ENCODE measurements at places on chromosomes 11 and 22.

DNA sequence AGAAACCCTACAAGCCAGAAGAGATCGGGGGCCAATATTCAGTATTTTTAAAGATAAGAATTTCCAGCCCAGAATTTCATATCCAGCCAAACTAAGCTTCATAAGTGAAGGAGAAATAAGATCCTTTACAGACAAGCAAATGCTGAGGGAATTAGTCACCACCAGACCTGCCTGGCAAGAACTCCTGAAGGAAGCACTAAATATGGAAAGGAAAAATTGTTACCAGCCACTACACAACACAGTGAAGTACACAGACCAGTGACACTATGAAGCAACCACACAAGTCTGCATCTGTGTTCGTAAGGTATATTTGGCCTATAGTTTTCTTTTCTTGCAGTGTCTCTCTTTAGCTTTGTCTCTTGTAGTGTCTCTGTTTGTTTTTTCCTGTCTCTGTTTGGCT, 29.0 kb downstream of the TMEM225 start:
- DNase-seq, result no peak

- no peak for DNase-seq
These were observed 84.4 kb downstream of the MPPED2 start for GRCh38 chr11:30501744-30502143.

- DNase-seq, result no peak
These were observed 140.0 kb upstream of the POU2AF2 start for GRCh38 chr11:111105566-111105965.

DNA sequence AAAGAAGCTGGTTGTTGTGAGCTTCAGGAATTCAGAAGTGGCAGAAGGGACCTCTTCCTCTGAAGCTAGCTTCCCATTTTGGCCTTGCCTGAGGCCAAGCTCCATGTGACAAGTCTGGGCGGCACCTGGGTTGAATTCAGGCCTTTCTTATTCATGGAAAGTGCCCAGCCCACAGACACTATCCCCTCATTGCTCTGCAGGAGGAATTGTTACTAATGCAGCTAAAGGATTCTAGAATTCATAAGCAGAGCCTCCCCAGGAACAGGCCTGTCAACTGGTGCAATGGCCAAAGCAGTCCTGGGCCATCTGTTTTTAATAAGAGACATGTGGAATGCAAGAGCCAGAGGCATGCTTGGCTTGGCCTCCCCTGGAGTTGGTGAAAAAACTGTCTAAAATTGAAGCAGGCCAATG, 71.4 kb downstream of the SLC1A2 start:
- no peak for DNase-seq

- no peak for DNase-seq
These were observed 171.1 kb downstream of the GRIA4 start for GRCh38 chr11:105780781-105781525.

DNA sequence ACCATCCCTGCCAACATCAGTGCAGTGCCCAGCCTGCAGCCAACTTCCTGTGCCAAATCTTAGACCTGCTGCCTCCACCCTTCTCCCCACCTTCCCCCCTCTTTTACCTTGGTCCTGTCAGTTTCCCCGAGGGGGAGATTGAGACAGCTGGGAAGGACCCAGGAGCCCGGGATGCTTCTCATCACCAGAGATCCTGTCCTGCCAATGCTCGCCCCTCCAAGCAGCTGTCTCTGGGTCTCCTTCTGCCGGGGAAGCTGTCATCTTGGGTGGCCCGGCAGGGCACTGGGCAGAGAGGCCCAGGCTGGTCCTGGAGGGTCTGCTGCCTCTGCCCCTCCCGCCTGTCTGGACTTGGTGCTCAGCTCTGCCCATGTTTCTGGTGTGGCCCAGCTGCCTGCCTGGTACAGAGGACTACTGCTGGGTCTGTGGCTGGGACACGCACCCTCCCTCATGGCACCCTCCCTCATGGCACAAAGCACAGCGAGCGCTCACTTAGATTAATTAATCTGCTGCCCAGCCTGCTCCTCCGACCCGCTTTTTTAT, 60.4 kb upstream of the THY1 start:
- no peak for DNase-seq

DNA sequence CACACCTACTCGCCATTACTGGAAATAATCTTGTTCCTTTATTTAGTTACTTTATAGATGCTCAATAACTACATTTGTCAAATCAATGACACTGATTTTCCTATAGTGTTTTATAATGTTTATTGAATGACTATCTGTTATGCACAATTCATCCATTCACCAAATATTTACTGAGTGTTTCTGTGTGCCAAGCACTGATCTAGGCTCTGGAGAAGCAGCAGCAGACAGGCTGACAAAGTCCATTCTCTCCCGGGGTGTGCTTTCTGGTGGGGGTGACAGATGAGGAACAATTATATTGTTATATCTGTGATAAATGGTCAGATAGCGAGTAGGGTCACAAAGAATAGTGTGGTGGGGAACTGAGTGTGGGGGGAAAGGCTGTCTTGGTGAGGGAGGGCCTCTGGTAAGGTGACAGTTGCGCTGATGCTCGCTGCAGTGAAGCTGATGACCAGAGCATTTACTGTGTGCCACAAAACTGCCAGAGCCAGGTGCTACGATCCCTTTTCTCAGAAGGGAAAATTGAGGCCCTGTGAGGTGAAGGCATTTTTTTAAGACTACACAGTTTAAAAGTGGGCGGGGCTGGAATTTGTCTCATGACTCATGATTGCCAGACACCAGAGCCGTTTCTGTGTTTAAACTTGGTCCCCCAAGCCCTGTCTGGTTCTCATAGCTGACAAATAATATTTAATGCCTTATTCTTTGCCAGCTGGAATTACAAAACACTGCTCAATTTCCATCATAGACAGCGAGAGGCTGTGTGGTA, 10.2 kb downstream of the PACS1 start:
- peak; percentile 67 for DNase-seq

DNA sequence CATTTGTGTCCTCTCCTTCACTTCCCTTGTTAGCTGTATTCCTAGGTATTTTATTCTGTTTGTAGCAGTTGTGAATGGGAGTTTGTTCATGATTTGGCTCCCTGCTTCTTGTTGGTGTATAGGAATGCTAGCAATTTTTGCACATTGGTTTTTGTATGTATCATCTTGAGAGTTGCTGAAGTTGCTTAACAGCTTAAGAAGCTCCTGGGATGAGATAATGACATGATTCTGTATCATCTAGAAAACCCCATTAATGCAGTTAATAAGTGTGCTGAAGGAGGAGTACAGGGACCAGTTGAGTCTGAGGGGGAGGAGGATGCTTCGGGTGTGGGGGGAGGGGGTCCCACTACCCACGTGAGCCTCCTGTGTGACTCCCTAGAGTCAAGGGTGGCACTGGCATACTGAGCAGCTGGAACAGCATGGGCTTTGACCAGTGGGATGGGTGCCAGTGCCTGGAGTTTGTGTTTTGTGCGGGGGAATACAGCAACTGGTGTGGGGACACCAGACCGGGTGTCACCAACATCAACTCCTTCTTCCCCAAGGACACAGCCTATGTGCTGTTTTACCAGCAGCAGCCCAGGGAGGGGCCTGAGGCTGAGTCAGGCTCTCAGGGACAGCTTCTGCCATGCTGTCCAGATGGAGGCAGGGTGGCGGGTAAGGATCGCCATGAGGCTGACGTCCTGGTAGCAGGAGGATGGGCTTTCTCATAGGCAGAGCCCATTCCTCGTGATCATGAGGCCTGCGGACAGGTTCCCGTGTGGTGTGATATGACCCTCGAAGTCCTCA, 24.1 kb downstream of the USP35 start:
- no peak for DNase-seq

DNA sequence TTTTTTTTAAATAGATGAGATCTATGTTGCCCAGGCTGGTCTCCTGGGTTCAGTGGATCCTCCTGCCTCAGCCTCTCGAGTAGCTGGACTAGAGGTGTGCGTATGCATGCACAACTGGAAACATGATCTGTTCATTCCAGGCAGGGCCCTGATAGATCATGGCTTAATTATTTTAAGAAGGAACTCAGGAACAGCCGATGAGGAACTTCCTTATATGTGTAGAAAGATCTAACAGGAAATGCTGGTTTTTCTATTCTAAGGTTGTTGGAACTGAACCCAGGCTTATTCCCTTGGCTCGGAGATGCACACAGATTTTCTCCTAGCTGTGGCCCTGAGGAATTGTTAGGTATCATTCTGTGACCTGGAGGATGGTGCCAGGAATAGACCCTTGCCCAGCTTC, 32.4 kb downstream of the SPECC1L start:
- DNase-seq, result no peak

- DNase-seq, result no peak
These were observed 2.9 kb upstream of the TUBGCP6 start for GRCh38 chr22:50247748-50248147.

Measured in stimulated activated CD8-positive, alpha-beta memory T cell treated with anti-CD3 and anti-CD28 coated beads, Interleukin-15, amount 100 ng/mL, for 1 hour (primary cell).